Muscle of arm (tissue), 14 donors: ENCODE measurements at places on chromosomes 5 and 9.

DNA sequence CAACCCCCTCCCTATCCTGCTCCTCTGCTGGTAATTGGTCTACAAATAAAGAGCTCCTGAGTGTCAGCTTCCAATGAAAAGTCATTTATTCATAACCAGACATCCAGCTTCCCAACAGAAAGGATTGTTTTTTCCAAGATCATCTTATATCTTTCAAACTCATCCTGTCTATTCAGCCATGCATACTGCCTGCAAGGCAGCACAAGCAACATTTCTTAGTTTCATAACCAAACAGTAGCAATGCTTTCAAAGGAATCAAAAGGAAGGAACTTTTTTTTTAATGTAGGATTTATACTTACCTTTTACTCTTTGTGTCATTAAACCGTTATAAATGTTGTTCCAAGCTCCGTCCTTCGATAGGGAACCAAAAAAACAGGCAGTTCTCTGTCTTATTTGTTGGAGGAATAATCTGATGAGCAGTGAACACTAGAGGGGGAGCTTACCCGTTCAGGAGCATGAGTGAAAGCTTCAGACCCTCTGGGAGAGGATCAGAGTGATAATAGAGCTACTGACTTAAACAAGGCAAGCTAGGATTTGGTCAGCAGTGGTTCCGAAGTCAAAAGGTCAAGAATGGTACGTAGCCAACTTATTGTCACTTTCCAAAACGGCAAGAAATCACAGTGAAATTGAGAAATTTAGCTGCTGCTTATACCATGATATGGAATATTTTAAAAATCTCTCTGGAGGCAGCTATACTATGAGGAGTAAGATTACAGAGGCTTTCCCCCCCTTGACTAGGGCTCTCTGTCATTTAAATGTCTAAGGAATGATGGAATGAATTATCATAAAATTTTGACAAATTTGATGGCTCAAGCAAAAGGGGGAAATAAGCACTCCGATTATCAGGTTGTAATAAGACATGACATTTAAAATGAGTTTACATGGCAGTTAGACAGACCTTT is 892.9 kb downstream of the NR2F1-AS1 start:
- peak; percentile 35 for DNase-seq

DNA sequence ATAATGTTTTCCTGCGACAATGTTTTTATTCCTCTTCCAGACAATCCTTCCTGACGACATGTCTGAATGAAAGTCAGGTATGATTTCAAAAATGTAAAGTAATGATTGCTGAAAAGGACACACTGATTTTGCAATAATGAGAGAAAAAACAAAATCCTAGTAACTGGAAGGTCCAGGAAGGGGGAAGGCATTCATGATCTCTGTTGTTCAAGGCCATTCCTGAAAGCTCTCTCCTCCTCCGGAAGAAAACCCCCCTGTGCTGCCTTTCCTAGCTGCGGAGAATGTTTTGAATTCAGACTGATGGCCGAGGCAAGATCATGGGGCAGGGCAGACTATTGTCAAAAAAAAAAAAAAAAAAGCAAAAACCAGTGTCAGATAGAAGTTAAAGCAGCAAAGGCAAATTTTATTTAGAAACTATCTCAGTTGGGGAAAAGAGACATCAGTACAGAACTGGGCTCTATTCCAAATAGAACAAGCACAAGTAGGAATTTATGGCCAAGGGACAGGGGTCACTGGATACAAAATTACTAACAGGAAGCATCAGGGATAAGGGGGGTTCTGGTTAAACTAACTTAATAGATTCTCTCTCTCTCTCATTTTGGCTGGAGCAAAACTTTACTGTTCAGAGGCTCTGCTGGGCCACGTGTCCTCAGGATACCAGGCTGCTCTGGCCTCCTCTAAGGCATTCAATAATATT is 36.5 kb upstream of the CTSV start:
- DNase-seq = no peak

DNA sequence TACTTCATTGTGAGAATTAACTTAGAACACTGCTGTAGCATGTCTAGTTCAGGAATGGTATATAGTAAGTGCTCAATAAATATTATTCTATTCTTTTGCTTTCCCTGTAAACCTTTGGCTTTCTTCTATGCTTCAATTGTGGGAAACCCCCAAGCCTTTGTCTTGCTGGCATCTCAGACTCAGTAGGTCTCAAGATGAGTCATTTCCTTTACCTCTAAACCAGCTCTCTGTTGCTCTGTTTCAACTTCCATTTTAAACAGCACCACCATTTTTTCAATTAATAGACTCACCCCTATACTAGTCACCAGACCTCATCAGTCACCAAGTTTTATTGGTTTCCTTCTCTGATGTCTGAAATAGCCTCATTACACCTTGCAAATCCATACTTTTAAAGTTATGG is 43.5 kb downstream of the DMAC1 start:
- no peak for DNase-seq

DNA sequence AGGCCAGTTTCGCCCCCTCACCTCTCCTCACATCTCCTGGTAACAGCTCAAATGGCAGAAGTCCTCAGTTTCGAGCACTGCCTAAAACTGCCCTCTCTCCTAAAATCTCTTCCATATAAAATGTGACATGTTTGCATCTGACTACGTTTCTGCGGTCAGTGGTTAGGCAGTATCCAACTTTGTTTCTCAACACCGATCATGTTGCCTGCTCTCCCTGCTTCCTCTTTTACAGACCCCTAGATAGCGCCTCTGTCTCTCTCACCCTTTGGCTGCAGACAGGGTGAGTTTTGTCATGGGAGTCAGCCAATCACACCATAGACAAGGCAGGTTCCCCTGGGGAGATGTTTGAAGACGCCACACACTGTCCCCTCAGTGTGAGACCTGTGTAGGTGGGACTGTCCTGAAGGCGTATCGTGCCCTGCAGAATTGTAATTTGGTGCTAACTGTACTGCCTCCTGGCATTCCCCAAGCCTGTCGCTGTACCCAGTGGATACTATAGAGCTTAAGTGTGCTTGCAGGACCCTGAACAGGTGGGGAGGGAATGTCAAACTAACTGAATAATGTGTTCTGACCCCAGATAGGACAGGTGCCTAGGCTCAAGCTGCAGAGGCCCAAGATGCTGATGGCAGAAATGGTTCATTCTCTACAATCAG is 1.1 kb downstream of the HEXB start:
- peak; percentile 34 for DNase-seq

DNA sequence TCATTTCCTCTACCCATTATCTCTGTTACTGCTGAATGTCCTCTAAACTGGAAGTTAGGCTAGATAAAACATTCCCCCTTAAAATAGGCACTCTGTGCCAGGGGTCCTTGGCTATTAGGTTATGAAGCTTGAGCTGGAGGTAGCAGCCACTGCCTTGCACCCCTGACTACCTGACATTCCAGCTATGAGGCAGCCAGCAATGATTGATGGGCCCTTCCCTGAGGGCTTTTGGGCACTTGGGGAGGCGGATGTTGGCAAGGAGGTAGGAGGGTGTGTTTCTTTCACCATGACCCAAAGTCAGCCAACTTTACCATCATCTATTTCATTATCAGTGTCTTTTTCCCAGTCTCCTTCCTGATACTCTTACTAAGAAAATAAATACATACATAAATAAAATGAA is 17.1 kb downstream of the TARS1 start:
- DNase-seq = no peak

- DNase-seq = peak; percentile 10
Observed at GRCh38 chr9:26744191-26744965, 148.2 kb downstream of the CAAP1 start.

DNA sequence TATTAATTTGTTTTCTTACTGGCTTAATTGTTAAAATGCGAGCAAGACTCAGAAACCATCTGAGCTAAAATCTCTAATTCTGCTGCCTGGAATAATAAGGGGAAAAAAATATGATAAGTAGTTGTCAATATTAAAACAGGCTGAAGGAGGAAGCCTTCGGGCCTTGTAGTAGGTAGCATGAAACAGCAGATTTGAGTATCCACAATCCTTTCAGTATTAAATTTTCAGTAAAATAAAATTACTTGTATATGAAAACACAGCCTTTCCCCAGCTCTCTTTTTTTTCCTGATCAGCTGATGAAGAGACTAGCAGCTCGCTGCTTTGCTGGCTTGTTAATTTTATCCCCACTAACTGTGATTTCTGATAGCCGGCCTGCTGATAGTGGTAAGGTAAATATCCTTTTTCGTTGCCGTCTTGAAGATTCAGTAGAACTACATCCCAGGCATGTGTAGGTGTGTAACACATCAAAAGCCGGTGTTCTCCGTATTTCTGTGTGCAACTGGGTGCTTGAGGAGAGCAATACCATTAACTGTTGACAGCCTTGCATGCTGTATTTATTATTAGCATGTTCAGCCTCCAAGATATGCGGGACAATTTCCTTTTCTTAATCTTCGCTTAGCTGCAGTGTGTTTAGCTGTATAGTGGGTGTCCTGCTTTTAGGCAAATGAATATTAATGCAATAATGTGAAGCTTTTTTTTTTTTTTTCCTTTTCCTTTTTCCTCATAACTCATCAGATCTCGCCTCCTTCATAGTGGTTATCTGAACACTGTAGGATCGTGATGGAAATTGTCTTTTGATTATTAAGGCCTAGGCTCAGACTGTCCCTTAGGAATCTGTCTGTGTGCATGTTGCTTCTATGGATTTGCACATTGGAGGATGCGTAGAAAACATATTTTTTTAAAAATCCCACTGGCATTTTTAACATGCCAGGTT is 144.6 kb downstream of the SMARCA2 start:
- peak; percentile 39 for DNase-seq

DNA sequence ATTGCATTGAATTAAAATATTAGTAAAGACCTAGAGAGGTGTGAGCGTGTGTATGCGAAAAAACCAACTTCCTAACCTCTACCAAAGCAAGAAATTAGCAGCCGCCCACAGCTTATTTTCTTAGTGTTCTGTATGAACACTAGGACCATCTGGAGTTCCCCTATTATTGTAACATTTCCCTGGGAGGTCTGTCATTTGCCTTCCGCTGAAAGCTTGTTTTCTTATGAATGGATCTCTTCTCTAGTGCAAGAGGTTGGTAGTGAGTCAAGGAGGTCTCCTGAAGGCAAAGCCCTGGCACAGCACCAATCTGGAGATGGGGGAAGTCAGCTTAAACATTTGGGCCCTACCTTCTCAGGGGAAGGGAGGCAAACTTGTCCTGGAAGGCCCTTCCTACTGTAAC is 10.8 kb downstream of the TNFSF8 start:
- DNase-seq = no peak

DNA sequence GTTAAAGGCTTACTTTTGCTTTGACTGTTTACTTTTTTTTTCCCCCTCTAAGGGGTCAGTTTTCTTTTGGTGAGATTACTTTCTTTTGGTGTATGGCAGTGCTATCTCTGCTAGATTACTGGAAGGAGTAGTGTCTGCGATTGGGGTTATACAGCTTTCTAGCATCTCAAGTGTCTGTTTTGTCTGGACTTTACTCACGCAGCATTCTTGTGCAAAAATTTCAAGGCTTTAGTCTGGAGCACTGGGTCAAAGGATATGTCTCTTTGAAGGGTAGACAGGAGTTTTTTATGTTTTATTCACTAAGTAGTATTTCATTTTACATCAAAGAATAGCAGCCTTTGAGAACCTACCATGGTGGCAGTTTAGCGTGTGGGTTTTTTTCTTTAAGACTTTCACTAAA is 52.6 kb downstream of the NDUFS4 start:
- DNase-seq = no peak

- peak; percentile 49 for DNase-seq
Observed at GRCh38 chr5:81779125-81779915, 28.4 kb upstream of the SSBP2 start.
